ENCODE measurements at places on chromosomes 7 and 10.

DNA sequence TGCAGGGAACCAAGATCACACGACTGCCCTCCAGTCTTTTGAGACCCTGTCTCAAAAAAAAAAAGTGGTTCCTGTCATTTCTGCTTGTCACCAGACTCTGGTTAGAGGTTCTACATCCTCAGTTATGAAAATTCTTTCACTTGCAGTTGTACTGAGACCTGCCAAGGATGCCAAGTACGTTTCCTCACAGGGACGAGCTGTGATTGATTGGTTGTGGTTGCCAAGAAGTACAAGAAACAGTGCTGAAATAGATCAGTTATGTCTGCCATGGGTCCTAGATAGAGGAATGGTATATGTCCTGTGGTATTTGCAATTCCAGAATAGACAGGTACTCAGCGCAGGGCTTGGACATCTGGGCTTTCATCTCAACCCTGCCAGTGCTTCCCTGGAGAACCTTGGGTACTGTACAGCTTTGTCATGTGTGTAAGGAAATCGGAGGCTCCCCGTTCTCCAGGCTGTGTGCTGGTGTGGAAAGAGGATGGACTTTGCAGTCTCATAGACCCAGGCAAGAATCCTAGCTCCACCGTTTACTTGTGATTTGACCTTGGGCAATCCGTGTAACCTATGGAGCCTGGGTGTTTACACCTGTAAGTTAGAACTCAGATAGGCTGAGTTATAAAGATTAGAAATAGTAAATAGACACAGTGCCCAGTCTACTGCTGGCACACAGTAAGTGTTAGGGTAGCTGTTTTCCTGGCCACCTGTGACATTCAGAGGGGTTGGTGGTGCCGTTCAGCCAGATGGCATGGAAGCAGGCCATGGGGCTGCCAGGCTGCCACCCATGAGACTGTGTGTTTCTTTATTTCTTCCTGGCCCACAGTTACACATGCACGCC, 53.0 kb downstream of the COL13A1 start:
- DNase-seq = no peak

DNA sequence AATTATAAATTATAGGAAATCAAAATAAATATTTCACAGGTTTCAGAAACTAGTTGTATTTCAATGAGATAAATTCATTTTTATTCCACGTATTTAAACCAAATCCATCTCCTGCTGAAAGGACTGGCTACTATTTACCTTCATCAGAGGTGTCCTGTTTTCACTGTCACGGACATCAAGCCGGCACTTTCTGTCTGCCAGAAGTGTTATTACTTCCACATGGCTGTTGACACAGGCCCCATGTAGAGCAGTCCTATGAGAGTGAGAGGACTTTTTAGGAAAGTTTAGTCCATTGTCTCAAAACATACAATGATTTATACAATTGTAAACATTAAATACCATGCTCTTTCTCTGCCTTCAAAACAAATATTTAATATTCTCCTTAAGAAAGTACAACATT, 100.4 kb upstream of the ACBD5 start:
- no peak for DNase-seq

GRCh38 chr7:79452032-79452494, 1.4 kb downstream of the MAGI2 start:
- no peak for DNase-seq

GRCh38 chr7:153036396-153037063, 277.0 kb downstream of the ACTR3B start:
- DNase-seq = no peak

GRCh38 chr7:133025056-133025455, 56.8 kb downstream of the CHCHD3 start:
- DNase-seq = no peak

GRCh38 chr10:46526682-46527038, 29.8 kb downstream of the GPRIN2 start:
- DNase-seq = peak; percentile 13

GRCh38 chr10:110893559-110894179, 21.9 kb downstream of the PDCD4 start:
- no peak for DNase-seq

GRCh38 chr10:64846700-64847099, 1325.5 kb downstream of the REEP3 start:
- DNase-seq = no peak

DNA sequence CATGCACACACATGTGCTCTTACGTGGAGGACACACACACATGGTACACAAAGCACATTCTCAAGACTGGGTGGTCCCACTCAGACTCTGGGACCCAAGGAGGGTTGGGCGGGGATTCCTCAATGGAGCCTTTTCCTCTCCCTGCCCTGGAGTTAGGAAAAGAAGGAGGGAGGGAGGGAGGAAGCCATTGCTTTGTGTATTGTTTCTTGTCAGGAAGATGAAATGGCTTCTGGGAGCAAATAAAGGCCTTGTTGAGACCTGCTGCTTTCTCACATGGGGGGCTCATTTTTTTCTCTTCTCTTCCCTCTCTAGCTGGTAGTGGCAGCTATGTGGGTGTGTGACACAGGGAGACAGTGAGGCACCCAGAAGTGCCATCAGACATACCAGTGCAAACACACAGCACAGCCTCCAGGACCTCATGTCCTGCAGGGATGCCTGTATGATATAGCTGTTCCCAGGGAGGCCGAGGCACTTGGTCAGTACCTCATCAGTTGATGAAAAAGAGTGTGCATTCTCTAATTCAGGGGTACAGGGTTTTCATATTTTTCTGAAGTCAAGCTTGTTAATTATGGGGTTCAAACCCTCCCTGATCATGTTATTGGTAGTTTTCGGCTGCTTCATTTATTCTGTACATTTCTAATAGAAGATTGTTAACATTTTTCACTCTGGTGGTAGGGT, 5.7 kb downstream of the AQP1 start:
- DNase-seq = no peak

DNA sequence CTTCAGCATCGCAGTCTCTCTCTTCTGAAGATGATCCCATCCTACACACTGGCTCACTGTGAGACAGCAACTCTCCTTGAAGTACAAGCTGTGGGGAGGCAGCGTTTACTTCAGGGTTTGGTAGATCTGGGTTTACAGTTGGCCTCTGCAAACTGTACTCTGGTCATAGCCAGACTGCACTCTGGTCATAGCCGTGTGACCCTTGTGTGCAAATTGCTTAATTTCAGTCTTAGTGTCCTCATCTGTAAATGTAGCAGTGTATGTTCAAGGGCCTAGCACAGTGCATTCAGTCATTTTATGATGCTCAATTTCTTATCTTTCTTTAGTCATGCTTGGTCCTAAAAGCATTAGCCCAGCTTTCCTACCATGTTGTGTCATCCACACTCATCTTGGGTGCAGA, 188.2 kb downstream of the LRMDA start:
- no peak for DNase-seq

DNA sequence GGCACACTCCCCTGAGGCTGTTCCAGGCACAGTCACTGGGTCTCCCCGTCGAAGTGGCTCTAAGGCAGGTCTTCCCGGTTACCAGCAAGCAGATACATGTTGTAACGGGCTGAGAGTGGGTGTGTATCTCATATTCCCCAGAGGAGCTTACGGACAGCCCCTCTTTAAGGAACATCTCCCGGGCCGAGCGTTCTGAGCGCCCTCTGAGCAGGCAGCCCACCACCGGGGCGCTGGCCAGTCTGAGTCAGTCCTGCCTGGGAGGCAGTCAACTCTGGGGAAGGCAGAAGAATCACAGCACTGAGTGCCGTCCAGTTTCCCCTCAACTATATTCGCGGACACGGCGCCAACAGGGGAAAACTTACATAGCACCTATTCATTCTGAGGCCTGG, 117.4 kb downstream of the LHPP start:
- DNase-seq = no peak

DNA sequence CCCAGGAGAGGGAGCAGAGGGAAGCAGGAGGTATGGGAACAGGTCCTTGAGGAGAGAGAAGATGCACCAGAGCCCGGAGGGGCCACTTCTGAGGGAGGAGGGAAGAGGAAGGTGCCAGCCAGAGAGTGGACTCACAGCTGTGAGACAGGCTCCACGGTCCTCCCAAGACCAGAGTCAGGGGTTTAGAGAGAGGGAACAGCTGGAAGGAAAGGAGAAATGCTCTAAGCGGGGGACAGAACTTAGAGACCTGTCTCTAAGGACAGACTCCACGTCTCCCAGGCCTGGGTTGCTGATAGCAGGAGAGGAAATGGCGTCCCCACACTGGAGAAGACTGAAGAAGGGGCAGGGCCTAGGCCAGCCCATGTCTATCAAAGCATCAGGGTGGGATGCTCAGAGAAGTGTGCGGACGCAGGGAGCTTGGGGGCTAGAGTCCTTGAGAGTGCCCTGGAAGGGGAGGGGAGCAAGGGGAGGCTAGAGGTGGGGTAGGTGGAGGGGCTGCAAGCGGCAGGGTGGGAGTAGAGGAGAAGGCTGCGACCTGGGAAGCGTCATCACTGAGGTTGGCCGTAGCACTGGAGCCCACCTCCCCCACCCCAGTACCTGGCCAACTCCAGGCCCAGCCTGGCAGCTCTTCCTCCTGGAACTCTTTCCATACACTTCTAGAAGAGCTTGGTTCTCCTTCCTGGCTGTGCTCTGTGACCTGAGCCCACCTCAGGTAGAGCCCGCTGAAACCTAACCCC, 25.6 kb upstream of the GRID1 start:
- DNase-seq = no peak

GRCh38 chr7:138934367-138934766, 46.8 kb downstream of the KIAA1549 start:
- DNase-seq = no peak

GRCh38 chr10:109920016-109920415, 3.3 kb downstream of the XPNPEP1 start:
- no peak for DNase-seq

DNA sequence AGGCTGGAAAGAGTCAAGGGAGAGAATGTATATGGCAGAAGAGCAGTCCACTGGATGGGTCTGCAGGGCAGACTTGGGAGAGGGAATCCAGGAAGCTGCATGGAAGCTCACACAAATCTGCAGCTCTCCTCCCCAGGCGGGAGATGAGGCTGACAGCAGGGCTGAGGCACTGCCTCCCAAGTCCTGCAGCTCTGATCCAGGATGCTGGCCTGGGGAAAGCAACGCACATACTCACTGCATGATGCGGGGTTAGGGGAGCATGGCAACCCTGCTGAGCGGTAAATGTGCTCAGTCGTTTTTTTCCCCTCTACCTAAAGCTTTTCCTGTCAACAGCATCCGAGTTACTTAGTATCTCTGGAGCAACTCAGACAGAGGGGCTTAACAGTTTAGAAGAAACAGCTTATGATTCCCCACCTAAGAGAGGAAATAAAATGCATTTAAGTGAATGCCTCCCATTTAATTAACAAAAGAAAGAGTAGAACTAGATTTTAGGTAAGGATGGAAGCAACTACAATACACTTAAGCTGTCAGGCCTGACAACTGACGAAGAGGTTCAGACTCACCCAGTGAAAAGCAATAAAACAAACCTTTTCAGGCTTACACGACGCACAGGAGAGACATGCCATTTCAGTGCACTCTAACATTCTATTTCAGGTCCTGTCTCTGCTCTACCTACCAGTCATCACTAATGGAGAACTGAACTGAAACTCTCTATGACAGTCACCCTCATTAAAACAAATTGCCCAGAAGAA, 37.0 kb downstream of the CHCHD3 start:
- no peak for DNase-seq

DNA sequence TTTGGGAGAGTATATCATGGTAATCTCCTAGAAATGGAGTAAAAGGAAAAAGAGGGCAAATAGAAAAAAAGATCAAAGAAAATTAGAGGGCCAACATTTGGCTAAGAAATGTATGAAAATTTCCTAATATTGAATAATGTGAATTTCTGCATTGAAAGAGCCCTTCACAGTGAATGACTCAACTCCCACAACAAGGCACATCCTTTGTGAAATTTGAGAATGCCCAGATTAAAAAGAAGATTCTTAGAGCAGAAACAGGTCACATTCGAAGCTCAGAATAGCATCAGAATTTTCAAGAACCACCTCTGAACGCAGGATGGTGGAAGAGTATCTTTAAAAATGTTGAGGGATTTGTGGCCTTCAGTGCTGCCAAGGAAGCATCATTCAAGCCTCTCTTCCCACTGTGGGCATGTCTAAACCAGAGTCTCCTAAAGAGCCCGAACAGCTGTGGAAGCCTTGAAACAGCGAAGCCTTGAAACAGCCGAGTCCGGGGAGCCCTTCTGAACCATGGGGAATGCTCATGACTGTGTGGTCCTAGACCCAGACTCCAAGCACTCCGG, 43.6 kb downstream of the GUSB start:
- no peak for DNase-seq

DNA sequence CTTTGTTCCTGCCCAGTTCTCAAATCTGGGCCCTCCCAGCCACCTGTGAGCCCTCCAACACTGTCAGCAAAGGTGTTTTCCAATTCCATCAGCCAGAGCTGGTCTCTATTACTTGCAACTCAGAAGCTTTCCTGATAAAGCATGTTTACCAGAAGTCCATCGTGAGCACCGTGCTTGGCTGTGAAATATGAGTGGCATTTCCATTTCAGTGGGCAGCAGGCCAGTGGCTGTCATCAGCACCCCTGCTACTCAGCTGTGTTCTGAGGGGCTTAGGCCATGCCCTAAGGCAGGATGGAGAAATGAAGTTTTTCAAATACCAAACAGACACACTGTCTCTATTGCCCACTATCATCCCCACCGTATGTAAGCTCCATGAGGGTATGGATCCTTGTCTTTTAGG, 12.7 kb upstream of the BNIP3 start:
- DNase-seq = no peak

DNA sequence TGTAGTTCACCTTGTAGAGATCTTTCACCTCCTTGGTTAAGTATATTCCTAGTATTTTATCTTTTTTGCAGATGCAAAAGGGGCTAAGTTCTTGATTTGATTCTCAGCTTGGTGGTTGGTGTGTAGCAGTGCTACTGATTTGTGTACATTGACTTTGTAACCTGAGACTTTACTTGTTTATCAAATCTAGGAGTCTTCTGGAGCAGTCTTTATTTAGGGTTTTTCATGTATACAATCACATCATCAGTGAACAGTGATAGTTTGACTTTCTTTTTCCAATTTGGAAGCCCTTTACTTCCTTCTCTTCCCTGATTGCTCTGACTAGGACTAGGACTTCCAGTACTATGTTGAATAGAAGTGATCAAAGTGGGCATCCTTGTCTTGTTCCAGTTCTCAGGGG, 33.8 kb downstream of the GPR22 start:
- DNase-seq = no peak

GRCh38 chr7:128034825-128035224, 3.6 kb upstream of the LRRC4 start:
- no peak for DNase-seq

GRCh38 chr7:3042861-3043489, 692 bp downstream of the CARD11 start:
- DNase-seq = peak; percentile 63

- no peak for DNase-seq
These were observed 73.2 kb downstream of the VCL start for GRCh38 chr10:74071157-74071556.

All from CD4-positive, alpha-beta T cell treated with Interleukin-15 for 1 hour (primary cell).